ENCODE measurements at places on chromosomes 2 and 18.

- no peak for DNase-seq
Observed at GRCh38 chr2:159232456-159233170, 53.9 kb downstream of the WDSUB1 start.

DNA sequence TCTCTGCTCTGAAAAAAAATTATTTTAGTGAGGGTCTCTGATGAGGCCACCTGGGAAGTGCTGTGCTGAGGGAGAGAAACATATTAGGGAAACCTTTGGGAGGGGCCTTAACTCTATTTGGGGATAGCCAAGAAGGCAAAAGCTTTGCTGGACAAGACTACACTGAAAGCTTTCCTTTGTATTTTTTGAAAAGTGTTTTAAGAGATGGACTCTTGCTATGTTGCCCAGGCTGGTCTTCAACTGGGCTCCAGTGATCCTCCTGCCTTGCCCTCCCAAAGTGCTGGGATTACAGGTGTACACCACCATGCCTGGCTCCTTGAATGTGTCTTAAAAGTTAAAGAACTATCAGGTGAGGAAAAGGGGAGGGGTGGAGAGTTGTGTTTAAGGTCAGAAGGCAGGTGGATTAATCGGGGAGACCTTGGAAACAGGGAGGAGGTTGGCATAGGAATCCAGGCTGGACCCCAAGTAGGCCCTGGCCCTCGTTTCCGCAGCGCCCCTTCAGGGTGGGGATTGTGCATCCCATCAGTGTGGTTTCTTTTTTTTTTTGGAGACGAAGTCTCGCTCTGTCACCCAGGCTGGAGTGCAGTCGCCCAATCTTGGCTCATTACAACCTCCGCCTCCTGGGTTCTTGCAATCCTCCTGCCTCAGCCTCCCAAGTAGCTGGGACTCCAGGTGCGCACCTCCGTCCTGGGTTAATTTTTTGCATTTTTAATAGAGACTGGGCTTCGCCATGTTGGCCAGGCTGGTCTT lies 92.1 kb downstream of the MYCN start:
- DNase-seq = no peak

GRCh38 chr2:108223573-108223972 lies 16.2 kb upstream of the SULT1C3 start:
- DNase-seq = no peak

DNA sequence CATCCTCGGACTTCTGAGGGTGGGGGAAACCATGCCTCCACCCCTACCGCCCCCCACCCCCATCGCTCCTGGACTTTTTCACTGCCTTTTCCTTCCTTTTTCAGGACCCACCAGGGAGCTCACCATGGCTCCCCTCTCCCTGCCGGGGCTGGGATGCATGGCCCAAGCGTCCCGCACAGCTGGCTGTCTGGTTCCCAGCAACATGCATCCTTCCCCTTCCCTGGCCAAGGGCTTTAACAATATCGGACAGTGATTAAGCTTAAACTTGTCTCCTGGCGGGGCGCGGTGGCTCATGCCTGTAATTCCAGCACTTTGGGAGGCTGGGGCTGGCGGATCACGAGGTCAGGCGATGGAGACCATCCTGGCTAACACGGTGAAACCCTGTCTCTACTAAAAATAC lies 44.1 kb downstream of the MRO start:
- no peak for DNase-seq

DNA sequence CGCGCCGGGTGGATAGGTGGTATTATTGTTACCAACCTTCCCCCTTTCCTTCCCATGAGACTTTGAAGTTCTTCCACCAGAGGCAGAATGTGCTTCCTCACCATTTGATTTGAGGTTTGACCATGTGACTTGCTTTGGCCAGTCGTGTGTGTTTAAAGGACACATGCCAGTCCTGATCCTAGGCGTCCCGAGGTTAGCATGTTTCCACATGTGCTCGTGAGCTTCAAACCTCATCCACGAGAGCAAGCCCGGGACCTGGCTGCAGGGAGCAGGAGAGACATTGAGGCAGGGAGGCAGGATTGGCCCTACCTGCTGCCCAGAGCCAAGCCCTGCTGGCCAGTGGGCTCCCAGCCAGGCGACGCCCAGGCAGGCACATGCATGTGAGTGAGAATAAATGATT lies 27.4 kb upstream of the EDAR start:
- DNase-seq = no peak

DNA sequence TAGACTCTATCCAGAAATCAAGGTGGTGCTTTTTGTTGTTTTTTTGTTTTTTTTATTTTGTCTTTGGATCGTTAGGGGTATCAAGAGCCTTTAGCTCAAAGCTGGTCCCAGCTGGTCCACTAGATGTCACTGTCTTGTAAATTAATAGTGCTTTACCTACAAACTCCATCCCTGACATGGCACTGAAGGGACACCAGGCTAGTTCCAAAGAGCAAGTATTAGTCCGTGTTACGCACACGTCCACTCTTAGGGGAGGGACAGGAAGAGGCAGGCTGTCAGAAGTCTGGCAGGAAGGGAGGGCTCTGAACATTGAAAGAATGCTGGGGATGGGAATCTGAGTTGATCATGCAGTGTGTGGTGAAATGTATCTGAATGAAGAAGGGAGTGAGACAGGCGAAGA lies 85.9 kb upstream of the CCBE1 start:
- DNase-seq = no peak

GRCh38 chr2:191646163-191646902 lies 31.6 kb upstream of the NABP1 start:
- DNase-seq = no peak

GRCh38 chr18:60277855-60278480 lies 94.6 kb downstream of the MC4R start:
- DNase-seq = no peak

DNA sequence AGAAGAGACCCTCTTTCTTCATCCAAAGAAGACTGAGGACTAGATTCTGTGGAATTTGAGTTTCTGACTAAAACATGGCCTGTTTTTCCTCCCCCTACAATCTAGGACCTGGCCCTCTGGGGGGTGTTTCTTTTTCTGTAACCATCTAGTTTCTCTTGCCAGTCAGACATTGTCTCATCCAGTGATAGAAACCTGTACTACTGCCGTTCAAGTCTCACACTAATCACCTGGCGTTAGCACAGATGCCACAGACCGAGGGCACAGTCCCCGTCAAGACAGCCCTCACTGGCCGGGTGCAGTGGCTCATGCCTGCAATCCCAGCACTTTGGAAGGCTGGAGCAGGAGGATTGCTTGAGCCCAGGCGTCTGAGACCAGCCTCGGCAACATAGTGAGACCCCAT lies 126.9 kb upstream of the NDUFV2 start:
- DNase-seq = no peak

DNA sequence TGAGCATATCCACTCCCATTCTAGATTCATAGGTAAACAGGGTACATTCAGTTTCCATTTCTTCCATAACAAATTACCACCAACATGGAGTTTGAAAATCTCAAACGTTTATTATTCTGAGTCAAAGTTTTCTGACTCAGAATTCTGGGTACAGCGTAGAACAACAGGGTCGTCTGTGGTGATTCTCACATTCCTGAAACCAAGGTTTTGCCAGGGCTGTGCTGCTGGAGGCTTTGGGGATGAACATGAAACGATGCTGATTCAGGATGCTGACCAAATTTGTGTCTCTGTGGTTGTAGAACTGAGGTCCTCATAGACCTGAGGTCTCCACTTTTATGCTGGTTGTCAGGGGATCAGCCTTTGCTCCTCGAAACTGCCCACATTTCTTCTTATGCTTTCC lies 255.7 kb downstream of the DSEL start:
- no peak for DNase-seq

DNA sequence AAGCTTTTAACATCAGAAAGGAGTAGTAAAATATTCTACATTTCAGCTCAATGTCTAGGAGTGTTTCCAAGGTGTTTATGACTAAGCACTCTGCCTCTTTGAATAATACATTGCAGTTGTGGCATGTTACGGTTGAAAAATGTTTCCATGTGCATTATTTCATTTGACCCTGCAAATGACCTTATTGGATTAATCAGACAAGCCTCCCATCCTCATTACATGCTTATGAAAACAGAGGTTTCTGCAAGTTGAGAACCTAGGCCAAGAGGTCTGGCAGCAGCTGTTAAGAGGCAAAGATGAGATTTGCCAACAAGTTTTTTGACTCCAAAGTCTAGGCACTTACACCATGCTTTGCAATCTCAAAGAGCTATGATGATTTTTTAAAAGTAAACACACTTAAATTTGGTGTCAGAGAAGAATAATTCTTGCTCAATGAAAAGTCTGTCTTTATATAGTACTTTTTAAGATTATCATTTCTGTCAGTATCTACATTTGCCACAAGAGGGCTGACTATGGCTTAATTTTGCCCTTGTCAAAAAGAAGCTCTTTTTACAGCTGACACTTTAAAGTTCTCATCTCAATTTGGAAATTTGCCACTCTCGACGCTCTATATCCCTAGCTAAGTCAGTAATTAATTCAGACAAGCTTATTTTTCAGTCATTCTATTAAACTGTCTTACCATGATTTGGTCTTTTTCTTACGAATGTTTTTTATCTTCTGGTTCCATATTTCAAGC lies 260.6 kb downstream of the PAX3 start:
- DNase-seq = no peak

GRCh38 chr18:9695605-9696004 lies 12.5 kb upstream of the RAB31 start:
- DNase-seq = no peak

GRCh38 chr2:206856513-206856912 lies 82.8 kb upstream of the CPO start:
- no peak for DNase-seq

GRCh38 chr18:39761273-39761672 lies 2193.8 kb upstream of the PIK3C3 start:
- no peak for DNase-seq

DNA sequence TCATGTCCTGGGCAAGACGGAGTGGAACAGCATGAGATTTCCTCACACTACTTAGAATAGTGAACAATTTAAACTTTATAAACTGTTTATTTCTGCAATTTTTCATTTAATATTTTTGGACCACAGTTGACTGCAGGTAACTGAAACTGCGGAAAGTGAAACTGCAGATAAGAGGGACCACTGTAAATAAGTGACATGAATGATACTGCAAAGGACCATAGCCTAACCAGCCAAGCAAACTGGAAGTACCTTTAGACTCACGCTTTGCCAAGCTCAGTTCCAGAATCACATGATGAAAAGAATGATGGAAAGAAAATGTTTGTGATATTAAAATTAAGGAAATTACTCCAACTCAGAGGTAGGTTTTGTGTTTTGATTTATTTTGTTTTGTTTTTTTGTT lies 94.6 kb upstream of the ITGA4 start:
- no peak for DNase-seq

- no peak for DNase-seq
Observed at GRCh38 chr2:119478978-119479295, 45.3 kb downstream of the SCTR start.

GRCh38 chr2:119960821-119961220 lies 52.1 kb upstream of the EPB41L5 start:
- DNase-seq = no peak

GRCh38 chr2:60522462-60522861 lies 31.0 kb downstream of the BCL11A start:
- DNase-seq = no peak

DNA sequence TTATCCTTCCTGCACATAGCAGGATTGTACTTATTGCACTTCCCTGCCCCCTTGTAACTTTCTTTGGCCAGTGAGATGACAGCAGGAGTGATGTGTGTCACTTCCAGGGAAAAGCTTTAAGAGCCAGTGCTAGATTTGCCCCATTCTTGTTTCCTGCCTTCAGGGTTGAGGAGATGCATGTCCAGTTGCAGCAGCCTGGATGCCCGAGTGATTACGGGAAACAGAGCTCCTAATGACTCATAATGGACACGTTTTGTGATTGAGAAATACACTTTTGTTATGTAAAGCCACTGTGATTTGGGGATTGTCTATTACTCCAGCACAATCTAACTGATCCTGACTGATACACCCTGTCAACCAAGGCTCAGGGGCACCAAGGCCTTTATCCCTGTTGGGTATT lies 5.0 kb upstream of the TET3 start:
- DNase-seq = no peak

- no peak for DNase-seq
Observed at GRCh38 chr2:30348825-30349224, 98.2 kb upstream of the LCLAT1 start.

- DNase-seq = no peak
Observed at GRCh38 chr18:27793013-27793785, 383.7 kb downstream of the CDH2 start.

GRCh38 chr2:97770445-97770844 lies 57.1 kb downstream of the ZAP70 start:
- DNase-seq = no peak

- no peak for DNase-seq
Observed at GRCh38 chr18:12420821-12421421, 13.2 kb downstream of the PRELID3A start.

DNA sequence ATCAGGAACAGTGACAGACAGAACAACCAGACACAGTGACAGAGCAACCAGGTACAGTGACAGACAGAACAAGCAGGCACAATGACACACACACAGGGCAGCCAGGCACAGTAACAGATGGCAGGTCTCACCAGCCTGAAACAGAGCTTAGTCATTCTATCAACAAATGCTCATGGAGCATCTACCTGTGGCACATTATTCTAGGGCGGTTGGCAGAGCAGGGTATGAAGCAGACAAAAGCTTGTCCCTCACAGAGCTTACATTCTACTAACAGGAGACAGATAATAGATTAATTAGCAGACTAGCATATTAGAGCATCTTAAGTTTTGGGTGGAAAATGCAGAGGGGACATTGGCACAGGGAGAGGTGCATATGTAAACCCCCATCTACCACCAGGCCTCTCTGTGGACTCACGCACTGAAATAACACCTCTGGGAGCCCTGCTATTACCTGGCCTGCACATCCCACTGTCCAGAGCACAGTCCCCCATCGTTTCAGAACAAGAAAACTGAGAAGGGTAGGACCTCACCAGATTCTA lies 64.1 kb upstream of the RAB6C start:
- no peak for DNase-seq

- no peak for DNase-seq
Observed at GRCh38 chr2:179129574-179130238, 79.8 kb upstream of the CCDC141 start.

DNA sequence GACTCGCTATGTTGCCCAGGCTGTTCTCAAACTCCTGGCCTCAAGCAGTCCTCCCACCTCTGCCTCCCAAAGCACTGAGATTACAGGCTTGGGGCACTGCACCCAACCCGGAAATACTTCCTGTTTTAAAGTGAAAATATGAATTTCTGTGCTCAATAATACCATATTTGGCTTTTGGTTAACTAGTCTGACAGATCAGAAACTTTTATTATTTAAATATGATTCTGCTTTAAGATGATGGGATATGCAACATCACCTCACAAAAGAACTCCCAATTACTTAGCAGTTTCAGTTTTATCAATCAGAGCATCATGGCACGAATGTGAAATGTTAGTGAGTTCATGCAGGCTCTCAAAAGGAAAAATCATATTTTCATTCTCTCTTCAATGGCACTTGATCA lies 120.6 kb downstream of the PTRHD1 start:
- DNase-seq = no peak

GRCh38 chr2:95379371-95379831 lies 23.1 kb upstream of the FAHD2A start:
- no peak for DNase-seq

Data from ascending aorta (tissue), 2 donors.